Stimulated activated CD8-positive, alpha-beta memory T cell treated with anti-CD3 and anti-CD28 coated beads, Interleukin-15, amount 100 ng/mL, for 48 hours (primary cell): ENCODE measurements at places on chromosomes 11 and 22.

DNA sequence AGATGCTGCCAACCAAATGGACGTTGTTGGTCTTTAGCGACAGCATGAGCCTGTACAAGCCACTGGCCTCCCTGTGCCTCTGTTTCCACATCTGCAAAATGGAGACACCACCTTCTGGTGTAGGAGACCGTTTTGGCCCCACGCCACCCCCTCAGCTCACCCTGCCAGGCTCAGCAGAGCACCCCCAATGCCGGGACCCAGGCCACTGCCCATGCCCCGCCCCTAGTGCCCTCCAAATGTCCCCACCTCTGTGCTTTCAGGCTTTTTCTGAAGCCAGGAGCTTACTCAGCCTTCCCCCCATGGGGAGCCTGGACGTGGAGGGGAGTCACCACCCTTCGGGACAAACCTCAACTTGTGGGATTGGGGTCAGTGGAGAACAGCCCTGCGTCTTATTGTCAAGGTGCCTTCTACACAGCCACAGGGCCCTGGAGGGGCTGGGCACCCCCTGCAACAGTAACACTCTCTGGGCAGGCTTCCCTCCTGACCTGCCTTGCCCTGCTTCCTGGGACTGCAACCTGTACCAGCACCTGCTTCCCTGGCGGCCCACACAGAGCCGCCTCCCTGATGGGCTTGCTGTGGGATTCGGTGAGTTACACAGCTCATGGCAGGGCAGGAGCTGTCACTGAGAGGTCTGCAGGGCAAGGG is 24.6 kb upstream of the RTL6 start:
- DNase-seq = no peak

DNA sequence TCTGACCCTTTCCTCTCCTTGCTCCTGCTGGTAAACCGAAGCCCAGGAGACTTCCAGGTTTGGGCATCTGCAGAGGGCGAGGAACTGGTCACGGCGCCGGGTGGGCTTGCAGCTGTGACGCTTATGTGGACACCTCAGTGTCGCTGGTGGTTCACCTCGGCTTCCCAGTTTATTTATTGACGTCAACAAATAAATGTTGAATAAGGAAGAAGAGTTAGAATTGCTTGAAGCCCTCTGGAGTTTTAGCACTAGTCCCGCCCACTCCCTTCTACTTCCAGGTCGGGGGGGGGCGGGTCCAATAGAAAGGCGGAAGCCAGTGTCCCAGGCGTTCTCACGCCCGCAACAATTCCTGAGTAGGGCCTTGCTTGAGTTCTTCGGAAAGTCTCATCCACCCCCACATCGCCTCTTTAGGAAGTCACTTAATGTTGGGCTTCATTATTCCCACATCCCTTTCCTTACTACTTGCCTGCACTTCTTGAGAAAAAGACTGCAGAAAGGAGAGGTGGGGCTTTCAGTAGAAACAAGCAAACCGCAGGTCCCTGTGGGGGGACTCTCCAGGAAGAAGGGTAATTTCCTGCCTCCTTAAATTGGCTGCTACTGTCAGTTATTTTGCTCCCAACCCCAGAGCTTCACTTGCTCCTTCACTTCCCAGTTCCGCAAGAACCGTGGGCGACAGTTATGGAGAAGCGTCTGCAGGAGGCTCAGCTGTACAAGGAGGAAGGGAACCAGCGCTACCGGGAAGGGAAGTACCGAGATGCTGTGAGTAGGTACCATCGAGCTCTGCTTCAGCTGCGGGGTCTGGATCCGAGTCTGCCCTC is at the start of gene TTC9C:
Gene TTC9C (plus strand): TSS at position 316 of the 818 bp plus-strand sequence. CDS start 363 bp downstream, at position 679.
- peak; percentile 77 for DNase-seq

GRCh38 chr22:20173772-20174171 is 22.9 kb upstream of the CCDC188 start:
- no peak for DNase-seq

DNA sequence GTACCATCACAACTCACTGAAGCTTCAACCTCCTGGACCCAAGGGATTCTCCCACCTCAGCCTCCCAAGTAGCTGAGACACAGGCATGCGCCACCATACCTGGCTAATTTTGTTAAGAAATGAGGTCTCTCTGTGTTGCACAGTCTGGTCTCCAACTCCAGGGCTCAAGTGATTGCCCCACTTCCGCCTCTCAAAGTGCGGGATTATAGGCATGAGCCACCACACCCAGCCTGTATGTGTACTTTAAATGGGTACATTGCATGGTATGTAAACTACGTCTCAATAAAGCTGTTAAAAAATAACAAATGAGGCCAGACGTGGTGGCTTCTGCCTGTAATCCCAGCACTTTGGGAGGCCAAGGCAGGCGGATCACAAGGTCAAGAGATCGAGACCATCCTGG is 36.2 kb upstream of the DDX6 start:
- no peak for DNase-seq

DNA sequence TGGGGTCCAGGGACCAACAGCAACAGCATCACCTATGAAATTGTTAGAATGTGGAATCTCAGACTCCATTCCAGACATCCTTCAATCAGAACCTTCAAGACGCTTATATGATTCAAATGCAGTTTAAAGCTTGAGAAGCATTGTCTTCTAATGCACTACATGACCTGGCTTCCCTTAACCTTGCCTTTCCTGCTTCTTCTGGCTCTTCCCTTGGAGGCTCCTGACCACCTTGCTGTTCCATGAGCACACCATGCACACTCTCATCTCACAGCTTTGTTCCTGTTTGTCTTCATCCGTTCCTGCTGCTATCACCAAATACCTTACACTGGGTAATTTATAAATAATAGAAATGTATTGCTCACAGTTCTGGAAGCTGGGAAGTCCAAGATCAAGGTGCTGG is 26.1 kb downstream of the ZC3H12C start:
- no peak for DNase-seq

DNA sequence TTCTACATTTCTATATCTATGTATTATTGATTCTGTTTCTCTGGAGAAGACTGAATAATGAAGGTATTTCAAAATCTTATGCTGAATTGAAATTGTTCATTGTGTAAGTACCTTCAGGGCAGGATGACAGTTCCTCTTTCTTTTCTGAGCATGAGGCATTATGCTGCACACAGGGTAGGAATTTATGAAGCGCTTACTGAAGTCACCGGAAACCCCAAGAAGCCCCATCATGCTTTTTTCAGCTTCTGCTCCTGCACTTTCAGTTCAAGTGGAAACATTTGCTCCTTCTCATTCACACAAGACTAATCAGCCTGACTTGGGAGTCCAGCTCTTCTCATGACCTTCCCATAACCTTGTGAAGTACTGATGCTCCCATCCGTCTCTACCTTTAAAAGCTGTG is 314.7 kb upstream of the SORL1-AS1 start:
- no peak for DNase-seq

GRCh38 chr11:102284008-102284407 is 33.3 kb upstream of the BIRC3 start:
- no peak for DNase-seq

DNA sequence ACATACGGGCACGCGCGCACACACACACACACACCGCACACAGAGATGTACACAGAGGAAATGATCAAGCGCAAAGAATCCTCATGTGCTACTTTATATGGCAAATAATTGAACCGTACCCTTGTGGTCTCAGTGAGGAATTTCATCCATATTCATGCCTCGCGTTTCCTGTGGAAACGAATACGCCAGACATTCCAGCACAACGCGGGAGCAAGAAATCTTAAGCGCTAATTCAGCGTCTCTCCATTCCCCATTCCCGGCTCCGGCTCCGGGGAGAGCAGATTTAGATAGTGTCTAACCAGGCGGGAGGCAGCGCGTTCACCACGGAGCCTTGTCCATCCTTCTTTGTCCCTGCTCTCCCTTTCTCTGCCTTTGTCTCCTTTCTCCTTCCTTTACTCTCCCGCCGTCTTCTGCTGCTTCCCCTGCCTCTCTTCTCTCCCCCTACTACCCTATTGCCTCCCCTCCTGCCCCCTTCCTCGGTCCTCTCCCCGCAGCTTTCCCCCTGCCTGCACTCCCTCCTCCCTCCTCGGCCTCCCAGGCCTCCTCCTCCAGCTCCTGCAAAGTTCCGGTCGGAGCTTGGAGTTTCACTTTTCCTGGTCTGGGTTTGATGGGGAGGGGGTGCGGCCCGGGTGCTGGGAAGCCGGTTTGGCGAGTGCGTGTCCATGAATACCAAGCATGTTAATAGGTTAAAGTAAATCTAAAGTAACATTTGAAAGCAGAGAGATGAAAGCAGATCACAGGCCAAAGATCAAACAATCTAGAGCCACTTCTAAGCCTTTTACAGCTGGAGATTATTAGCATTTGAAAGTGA is 579.3 kb downstream of the BUD13 start:
- DNase-seq = no peak

DNA sequence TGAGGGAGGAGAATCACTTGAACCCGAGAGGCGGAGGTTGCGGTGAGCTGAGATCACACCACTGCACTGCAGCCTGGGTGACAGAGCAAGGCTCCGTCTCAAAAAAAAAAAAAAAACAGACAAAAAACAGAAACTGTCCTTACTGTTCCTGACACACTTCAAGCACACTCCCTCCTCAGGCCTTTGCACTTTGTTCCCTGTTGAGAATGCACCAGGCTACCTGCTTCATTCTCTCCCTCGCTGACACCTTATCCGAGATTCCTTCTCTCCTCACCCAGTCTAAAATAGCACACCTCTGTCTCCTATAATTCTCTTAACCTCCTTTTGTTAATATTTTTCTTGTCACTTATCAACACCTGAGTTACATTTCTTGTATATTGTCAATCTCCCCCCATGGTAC is 32.3 kb upstream of the TECTA start:
- DNase-seq = no peak

- no peak for DNase-seq
Observed at GRCh38 chr11:19979519-19979845, 180.8 kb downstream of the DBX1 start.

GRCh38 chr11:65016705-65017104 is 2.7 kb downstream of the ARL2 start:
- DNase-seq = no peak

- DNase-seq = no peak
Observed at GRCh38 chr11:78034623-78035022, 11.5 kb upstream of the KCTD14 start.

GRCh38 chr11:132607575-132607974 is 924.7 kb downstream of the OPCML start:
- DNase-seq = no peak

DNA sequence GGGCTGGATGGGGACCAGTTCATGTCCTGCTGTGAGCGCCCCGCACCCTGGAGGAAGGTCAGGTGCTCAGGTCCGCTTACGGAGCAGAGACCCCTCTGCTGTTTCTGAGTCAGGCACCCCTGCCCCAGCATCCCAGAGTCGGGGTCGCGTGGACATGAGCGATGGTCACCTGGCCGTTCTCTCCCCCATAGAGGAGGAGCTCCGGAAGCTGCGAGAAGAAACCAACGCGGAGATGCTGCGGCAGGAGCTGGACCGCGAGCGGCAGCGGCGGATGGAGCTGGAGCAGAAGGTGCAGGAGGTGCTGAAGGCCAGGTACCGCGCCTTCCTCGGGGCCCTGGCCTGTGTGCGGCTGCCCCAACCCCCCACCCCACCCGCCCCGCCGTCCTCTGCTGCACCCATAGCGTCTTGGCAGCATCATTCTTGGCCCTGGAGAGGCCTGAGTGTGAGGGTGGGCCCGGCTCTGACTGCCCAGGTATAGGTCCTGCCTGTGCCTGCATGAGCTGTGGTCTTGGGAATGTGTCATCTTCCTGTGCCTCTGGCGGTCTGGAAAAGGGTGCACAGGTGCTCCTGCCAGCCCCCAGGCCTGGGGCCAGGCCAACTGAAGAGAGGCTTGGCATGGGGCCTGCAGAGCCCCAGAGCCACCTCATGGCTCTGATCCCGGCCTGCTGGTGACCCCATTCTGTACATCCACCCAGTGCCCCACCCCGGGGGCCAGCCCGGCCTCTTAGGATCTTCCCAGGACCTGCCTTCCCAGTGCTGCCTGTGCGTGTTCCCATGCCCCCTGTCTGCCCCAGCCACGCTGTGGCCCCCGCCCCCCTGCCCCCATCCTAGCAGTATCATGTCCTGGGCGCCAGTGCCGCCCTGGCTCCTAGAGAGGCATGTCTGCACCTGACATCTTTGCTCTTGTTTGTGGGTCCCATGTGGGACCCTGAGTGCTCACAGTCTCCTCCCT is 38.1 kb downstream of the GRAMD4 start:
- DNase-seq = no peak

- DNase-seq = no peak
Observed at GRCh38 chr11:45108070-45109064, 38.1 kb upstream of the PRDM11 start.
